H1 (cell line): ENCODE measurements at places on chromosomes 3 and 15.

- peaks cover 94% of the 10 kb centered on the region for H3K27me3 ChIP-seq
- DNase-seq = no peak
- H3K36me3 ChIP-seq = no peaks in the 10 kb centered on the region
- no peak overlapping the region for H3K27ac ChIP-seq
- no peak overlapping the region for H3K4me3 ChIP-seq
- peaks cover 4% of the 10 kb centered on the region for H3K4me1 ChIP-seq
These were observed 28.5 kb upstream of the POLG start for GRCh38 chr15:89363133-89363532.

- H3K27me3 ChIP-seq = no peaks in the 10 kb centered on the region
- no peak overlapping the region for H3K4me3 ChIP-seq
- no peaks in the 10 kb centered on the region; the same call in 1 of the 2 replicates for H3K36me3 ChIP-seq
- no peak overlapping the region for H3K27ac ChIP-seq
These were observed 24.7 kb downstream of the PEAK1 start for GRCh38 chr15:77395013-77395774.

- no peaks in the 10 kb centered on the region for H3K27me3 ChIP-seq
- no peaks in the 10 kb centered on the region for H3K36me3 ChIP-seq
- H3K4me3 ChIP-seq = no peak overlapping the region
- no peaks in the 10 kb centered on the region for H3K4me1 ChIP-seq
- H3K27ac ChIP-seq = no peak overlapping the region
- DNase-seq = no peak
These were observed 7.1 kb downstream of the MYEF2 start for GRCh38 chr15:48170981-48171380.

DNA sequence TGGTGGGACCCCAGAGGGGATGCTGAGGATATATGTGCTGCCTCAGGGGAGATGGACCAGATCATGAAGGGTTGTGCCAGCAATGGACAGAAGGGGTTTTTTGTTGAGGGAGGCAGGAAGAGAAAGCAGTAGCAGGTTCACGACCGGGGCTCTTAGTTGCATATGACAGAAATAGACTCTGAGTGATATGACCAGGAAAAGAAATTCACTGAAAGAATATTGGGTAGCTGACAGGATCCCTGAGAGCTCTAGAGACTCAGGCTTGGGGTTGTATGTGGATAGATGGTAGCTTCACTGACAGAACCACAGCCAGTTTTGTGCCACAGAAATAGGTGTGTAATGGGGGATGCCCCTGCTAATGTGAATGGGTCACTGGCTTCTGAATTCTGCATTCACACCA lies 241.6 kb downstream of the ZNF621 start:
- H3K4me1 ChIP-seq = no peaks in the 10 kb centered on the region
- H3K36me3 ChIP-seq = no peaks in the 10 kb centered on the region
- H3K27ac ChIP-seq = no peak overlapping the region
- H3K4me3 ChIP-seq = no peak overlapping the region

GRCh38 chr3:3817865-3818264 lies 18.6 kb downstream of the LRRN1 start:
- no peak overlapping the region for H3K27ac ChIP-seq
- DNase-seq = no peak
- H3K4me3 ChIP-seq = no peak overlapping the region
- no peaks in the 10 kb centered on the region for H3K4me1 ChIP-seq
- peaks cover 90% of the 10 kb centered on the region for H3K36me3 ChIP-seq

DNA sequence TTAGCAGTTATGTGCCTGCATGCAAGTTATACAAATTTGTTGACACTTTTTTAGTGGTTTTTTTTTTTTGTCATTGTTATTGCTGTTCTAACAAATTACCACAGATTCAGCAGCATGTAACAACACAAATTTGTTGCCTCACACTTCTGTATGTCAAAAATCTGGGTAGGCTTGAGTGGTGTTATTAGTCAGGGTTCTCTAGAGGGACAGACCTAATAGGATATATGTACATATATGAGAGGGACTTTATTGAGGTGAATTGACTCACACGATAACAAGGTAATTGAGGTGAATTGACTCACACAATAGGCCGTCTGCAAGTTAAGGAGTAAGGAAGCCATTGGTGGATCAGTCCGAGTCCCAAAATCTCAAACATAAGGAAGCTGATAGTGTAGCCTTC lies 15.0 kb upstream of the PLSCR1 start:
- H3K4me3 ChIP-seq = no peak overlapping the region
- no peaks in the 10 kb centered on the region for H3K4me1 ChIP-seq
- H3K27ac ChIP-seq = no peak overlapping the region
- no peaks in the 10 kb centered on the region for H3K36me3 ChIP-seq
- H3K27me3 ChIP-seq = no peaks in the 10 kb centered on the region

GRCh38 chr3:51967384-51968169 lies at the start of gene PCBP4:
TSS of gene PCBP4 (minus strand) at chr3:51967454. CDS start at chr3:51961240, 6,214 bp downstream.
- H3K27me3 ChIP-seq = no peaks in the 10 kb centered on the region; the same call in 1 of the 2 replicates
- no peaks in the 10 kb centered on the region for H3K36me3 ChIP-seq
- DNase-seq = no peak
- H3K27ac ChIP-seq = peak within 1 kb of the TSS; percentile 54

DNA sequence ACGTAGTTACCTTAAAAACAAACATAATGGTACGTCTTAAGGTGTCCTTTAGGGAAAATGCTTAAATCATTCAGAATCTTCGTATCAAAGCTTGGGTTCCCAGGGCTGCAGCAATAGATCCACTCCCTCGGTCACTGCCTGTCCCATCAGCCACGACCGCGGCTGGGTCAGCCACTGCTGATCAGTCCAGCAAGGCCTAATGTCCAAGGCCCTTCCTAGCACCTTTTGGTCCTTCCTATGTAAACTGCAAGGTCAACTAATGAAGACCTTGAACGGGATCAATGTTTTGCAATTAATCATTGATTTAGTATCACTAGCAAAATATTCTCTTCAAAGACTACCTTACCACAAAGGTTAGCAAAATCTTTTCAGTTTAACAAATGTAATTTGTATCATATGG lies 122.2 kb upstream of the IGF1R start:
- no peaks in the 10 kb centered on the region for H3K27me3 ChIP-seq
- H3K4me1 ChIP-seq = no peaks in the 10 kb centered on the region; the same call in 1 of the 2 replicates
- H3K36me3 ChIP-seq = no peaks in the 10 kb centered on the region
- no peak for DNase-seq
- no peak overlapping the region for H3K4me3 ChIP-seq
